ENCODE measurements at places on chromosomes 7 and 10.

GRCh38 chr10:23742368-23742767 is 303.5 kb downstream of the OTUD1 start:
- DNase-seq, result no peak

DNA sequence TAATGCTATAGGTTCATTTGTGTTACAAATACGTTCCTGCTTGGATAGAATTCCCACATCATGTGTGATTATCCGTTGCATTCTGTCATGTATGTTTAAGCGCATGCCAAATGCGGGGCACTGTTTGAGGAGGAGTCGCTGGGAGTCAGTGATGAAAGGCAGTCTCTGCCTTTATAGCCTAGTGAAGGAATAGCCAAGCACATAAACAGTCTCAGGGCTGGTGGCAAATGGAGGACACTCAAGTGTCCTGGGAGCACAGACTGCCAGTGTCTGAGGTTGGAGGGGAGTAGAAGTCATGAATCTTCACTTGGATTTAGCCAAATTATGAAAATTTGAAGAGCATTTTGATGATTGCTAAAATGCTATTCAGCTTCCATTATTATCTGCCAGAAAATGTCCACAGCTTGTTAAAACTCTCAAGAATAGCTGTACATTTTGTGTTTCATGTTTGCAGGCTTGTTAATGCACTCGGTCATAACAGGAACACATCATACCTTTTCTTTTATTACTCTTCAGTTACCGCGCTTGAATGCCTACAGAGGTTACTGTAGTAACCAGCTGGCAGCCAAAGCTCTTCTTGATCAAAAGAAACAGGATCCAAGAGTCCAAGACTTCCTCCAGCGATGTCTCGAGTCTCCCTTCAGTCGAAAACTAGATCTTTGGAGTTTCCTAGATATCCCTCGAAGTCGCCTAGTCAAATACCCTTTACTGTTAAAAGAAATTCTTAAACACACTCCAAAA is 41.6 kb downstream of the NET1 start:
- DNase-seq, result no peak

DNA sequence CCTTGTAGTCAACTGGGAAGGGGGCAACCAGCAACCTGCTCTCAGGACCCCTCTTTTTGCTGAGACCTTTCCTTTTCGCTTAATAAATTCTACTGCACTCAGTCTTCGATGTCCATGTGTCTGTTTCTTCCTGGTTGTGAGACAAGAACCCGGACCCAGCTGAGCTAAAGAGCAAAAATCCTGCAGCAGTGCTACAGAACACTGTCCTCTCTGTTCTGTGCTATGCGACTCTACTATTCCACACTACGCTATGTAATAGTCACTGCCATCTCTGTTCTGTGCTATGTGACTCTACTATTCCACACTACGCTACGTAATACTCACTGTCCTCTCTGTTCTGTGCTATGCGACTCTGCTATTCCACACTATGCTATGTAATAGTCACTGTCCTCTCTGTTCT is 34.3 kb downstream of the DIP2C start:
- no peak for DNase-seq

GRCh38 chr7:13880789-13881188 is 108.7 kb downstream of the ETV1 start:
- DNase-seq, result no peak

DNA sequence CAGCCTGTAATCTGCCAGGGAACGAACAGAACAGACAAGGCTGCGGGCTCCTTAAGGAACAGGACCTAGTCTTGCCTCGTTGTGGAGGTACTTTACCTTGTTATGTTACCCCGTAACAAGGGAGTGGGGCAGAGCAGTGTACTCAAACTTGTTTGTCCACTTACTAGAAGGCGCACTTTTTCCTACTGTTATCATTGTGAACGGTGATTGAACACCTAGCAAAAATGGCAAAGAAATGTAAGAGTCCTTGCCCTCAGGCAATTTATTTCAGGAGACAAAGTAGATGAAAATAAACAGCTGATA is 620 bp upstream of the IMPDH1 start:
- DNase-seq, result no peak

DNA sequence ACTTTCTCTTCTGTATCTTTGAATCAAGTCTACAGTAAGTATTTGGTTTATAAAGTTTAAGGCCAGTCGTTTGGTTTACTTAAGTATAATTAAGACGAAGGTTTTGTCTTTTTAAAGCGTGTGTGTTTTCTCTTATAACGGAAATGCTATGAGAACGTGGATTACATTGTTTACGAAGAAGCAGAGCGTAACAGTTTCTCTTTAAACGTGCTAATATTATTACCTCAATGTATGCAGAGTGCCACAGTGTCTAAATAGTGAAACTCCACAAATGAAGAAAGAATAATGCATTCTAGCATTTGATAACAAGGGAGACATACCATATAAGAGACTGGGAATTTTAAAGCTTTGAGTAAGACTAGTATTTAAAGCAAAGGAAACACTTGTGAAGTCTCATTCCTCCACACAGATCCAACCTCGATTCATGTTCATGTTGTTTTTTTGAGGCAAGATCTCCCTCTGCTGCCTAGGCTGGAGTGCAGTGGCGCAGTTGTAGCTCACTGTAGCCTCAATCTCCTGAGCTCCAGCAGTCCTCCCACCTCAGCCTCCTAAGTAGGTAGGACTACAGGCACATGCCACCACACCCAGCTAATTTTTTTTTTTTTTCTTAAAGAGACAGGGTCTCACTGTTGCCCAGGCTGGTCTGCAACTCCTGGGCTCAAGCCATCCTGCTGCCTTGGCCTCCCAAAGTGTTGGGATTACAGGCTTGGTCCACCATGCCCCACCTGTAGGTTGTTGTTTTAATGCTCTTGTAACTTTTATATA is 75.1 kb downstream of the ANKRD61 start:
- DNase-seq, result no peak

DNA sequence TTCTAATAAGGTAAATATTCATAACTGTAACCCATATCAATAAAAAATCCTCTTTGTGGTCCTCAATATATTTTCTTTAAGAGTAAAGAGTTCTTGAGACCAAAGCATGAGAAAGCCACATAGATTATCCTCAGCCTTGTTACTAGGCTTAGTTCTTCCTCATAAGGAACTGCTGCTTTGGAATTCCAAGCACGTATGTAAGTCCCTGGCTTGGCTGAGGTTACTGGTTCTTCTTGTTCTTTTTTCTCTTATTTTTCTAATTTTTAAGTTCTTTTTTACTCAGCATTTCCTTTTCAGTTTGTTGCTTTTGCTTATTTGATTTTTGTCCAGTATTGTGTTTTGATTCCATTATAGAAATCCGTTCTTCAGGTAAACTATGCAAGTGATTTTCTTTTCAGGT is 127.3 kb downstream of the MARCHF5 start:
- DNase-seq, result no peak

DNA sequence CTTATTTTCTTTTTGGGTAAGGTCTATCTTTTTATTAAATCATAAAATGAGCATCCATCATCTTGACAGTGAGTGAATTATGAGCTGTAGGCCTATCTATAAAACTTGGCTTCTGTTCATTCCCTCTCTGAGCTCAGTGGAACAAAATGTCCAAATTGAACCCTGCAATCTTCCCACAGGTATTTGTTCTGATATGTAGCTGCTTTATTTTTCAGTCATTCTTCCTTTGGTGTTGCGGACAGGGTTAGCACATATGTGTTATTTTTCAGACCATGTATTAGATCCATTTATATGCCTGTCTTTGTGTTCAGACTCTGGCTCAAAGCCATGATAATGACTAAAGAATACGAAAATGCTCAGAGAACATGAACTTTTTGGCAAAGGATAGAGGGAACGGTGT is 201.6 kb upstream of the KIAA1217 start:
- DNase-seq, result no peak

GRCh38 chr10:80964955-80965614 is 427.4 kb downstream of the SH2D4B start:
- no peak for DNase-seq

GRCh38 chr7:43678315-43678714 is 51.0 kb downstream of the COA1 start:
- DNase-seq, result no peak

DNA sequence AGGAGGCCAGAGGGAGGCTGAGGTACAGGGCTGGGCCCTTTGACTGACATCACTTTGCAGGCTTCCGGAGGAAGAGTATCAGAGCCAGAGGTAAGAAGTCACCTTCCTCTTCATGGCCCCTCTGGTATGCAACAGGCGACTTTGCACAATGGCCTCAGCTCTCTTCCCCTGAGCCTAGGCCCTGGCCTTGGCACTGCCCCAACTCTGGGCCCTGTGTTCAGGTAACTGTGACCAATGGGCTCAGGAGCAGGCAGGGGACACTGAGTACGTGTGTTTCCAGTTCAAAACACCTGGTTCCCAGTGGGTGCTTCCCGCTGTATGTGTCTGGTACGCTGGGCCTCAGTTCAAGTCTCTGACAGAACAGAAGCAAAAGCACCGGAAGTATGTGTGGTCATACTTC is 12.1 kb upstream of the PAX2 start:
- no peak for DNase-seq

DNA sequence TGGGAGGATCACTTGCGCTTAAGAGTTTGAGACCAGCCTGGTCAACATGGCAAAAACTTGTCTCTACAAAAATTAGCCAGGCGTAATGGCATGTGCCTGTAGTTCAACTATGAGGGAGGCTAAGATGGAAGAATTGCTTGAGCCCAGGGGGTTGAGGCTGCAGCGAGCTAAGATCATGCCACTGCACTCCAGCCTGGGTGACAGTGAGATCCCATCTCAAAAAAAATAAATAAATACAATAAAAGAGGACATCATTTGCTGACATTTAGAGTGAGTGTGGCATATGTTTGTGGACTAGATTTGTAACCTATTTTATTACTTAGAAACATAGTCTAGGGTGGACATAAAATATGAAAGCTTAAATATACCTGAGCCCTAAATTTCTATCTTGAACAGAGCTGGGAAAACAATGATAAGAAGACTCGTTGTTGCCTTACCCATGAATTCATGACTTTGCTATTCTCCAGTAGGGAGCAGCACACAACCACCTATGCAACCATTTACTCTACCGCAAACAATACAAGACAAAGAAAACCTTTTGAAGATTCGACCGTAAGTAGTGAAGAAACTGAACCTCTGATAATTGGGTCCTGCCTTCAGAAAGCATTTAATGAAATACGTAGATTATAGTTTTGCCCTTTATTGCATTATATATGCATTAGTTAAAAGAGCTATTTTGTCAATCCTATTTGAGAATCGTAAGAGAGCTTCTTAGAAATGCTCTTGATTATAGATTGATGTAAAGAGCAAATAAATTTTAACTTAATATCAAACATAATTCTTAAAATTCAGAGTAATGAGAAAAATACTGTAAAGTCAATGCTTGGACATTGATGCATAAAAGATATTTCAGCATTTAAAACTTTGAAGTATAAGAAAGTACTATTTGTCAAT is 83.5 kb downstream of the GNAT3 start:
- DNase-seq, result no peak

DNA sequence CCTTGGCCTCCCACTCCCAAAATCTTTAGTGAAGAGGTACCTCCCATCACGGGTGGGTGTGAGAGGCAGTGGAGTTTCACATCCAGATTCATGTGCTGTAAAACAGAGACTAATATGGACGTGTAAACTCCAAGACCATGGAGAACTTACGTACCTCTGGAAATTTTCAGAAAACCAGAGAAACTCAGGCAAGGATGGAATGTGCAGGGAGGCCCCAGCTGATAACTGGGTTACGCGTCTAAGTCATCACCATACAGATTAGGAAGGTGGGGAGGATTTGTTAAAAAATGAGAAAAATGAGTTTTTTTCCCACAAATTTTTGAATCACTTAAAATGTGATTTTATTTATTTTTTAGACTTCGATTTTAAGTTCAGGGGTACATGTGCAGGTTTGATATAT is 16.3 kb upstream of the STN1 start:
- no peak for DNase-seq

- no peak for DNase-seq
These were observed 76.9 kb downstream of the PRKCQ start for GRCh38 chr10:6503171-6503570.

DNA sequence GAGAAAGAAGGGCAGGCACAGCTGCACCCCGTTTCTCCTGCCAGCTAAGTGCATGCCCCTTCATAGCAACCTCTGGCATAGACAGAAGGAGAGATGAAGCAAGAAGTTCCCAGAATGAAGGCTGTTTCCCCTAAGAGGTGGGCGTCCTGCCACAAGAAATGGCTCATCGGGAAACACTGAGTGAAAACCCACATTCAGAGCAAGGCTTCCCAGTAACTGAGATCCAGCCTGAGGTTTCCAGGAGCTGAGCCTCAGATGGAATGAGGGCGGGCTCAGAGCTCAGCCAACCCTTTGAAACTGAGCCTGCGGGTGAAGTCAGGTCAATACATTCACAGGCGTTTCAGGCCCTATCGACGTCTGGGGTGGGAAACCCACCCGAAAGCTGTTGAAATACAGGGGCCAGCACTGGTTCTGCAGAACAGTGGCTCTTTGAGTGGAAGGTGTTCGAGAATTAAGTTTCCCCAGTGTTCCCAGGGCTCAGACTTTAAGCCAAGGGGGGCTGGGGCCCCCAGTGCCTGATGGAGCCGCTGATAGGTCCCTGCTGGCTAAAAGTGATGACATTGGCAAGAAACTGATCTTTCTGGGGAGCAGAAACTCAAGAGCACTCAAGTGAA is 510.2 kb downstream of the RPS24 start:
- DNase-seq, result peak; percentile 37

GRCh38 chr10:101063548-101064414 is 2.0 kb downstream of the KAZALD1 start:
- DNase-seq, result no peak

GRCh38 chr7:37541810-37542443 is 93.3 kb upstream of the ELMO1 start:
- no peak for DNase-seq

DNA sequence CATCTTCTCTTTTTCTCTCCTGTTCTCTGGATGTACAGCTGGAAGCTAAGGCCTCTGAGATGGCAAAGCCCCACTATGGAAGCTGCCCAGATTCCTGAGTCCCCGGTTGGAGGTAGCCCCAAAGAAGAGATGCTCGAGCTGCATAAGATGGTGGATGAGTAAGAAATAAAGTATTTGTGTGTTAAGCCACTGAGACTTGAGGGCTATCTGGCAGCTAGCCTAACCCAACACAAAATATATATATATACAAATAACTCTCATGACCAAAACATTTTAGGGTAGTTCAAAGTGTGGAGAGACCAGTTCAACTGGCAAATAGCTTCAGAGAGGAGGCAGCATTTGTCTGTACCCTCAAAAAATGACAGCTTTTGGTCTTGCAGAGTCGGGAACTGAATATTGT is 72.4 kb upstream of the PDE1C start:
- DNase-seq, result no peak

- DNase-seq, result no peak
These were observed 60.8 kb upstream of the BTRC start for GRCh38 chr10:101293007-101293723.

DNA sequence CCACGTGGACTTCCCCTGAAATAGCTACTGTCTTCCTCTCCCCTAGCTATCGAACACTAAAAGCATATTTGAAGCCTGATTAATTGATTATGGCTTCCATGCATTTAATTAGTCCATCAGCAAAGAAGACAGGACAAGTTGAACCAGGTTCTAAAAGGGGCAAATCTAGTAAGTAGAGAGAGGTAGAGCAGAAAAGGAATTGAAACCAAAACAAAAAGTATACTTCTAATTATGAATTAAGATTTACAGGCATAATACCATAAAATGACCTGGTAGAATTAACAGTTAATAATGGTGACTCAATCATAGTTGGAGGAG is 393 bp upstream of the DNAJC1 start:
- DNase-seq, result no peak
